CD4-positive, alpha-beta T cell (primary cell): ENCODE measurements at places on chromosomes 2 and 18.

- H3K27me3 ChIP-seq, result no peaks in the 10 kb centered on the region
- no peak for DNase-seq
- no peak overlapping the region for H3K4me3 ChIP-seq
- H3K4me1 ChIP-seq, result no peaks in the 10 kb centered on the region
Observed at GRCh38 chr2:34388446-34388845, 789.3 kb upstream of the FAM98A start.

- H3K4me3 ChIP-seq, result no peak overlapping the region
- DNase-seq, result no peak
- H3K4me1 ChIP-seq, result no peaks in the 10 kb centered on the region
- no peak overlapping the region for H3K27ac ChIP-seq
- H3K27me3 ChIP-seq, result no peaks in the 10 kb centered on the region
- H3K36me3 ChIP-seq, result no peaks in the 10 kb centered on the region
Observed at GRCh38 chr2:71797035-71797810, 343.9 kb downstream of the DYSF start.

DNA sequence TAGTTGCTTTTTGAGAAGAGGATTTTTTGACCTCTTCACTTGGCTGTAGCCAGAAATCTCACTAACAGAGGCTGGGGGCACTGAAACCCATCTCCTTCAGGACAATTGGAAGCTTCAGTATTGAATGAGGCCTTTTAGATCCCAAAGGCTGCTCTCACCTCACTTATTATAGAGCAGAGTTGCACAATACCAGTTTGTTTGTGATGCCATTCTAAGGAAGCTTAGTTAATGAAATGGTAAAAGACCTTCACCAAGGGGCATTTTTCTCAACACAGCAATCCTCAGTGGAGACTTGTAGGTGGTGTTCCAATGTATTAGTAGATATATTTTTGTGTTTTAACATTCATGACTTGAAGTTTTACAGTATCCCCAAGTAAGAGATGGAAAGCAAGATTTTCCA is 71.0 kb upstream of the RFX8 start:
- no peaks in the 10 kb centered on the region for H3K27me3 ChIP-seq
- H3K4me1 ChIP-seq, result peaks cover under 1% of the 10 kb centered on the region
- H3K4me3 ChIP-seq, result no peak overlapping the region
- DNase-seq, result no peak
- no peaks in the 10 kb centered on the region for H3K36me3 ChIP-seq

- no peak overlapping the region for H3K27ac ChIP-seq
- H3K36me3 ChIP-seq, result no peaks in the 10 kb centered on the region
- peak; percentile 57 for DNase-seq
- H3K4me3 ChIP-seq, result no peak overlapping the region
Observed at GRCh38 chr2:102301867-102302362, 9.4 kb upstream of the IL1RL1 start.

DNA sequence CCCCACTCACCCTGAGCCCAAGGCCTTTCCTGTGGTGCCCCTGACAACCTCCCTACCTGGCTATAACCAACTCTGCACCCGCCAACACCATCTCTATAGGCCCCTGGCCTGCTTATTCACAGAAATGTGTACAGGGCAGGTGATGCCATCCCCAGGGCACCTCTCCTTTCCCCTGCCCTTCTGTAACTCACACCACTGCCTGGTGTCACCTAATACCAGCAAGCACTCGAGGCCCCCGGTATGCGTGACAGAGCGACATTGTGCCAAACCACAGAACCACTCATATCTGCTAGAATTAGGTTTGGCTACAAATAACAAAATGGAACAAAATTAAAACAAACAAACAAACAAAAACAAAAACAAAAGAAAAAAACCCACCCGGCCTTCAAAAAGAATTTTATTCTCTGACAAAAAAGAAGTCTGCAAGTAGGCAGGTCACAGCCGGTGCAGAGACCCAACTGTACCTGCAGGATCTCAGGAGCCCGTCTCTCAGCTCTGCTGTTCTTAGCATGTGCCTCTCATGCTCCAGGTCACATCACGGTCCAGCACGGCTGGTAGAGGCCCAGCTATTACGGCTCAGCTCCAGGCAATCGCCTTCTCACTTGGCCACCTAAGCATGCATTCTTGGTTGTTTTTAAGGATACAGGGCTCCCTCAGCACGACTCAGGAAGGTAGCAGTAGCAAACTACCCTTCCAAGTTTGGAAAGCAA is 51.4 kb downstream of the FAM178B start:
- no peak overlapping the region for H3K27ac ChIP-seq
- H3K4me3 ChIP-seq, result no peak overlapping the region
- no peaks in the 10 kb centered on the region for H3K27me3 ChIP-seq
- DNase-seq, result no peak
- no peaks in the 10 kb centered on the region for H3K36me3 ChIP-seq
